Hematopoietic multipotent progenitor cell treated with erythropoietin and hydrocortisone succinate and interleukin-3 and kit ligand, for 8 days (in vitro differentiated cells): ENCODE measurements at places on chromosomes 1 and 21.
A peak's percentile ranks its signal among the peaks of the same experiment; 100 is the strongest.

DNA sequence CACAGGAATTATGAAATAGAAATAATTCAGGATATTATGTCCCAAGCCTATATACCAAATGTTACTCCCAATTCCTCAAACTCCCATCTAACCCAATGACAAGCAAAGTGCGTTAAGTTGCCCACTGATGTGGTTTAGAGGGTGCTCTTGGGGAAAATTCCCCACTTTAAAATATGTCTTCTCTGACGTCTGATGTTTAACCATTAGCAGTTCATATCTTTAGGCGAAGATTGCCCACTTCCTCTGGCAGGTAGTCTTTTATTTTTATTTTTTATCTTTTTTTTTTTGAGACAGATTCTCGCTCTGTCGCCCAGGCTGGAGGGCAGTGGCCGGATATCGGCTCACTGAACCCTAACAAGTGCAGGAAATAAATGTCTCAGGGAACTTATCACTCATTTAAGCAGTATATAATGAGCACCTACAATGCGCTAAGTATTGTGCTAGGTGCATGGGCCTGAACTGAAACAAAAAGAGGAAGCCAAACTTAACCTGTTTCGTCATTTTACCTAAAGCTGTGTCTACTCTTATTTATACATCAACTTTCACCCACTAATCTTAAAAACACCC, 1.3 kb upstream of the LYST start:
- no peak for DNase-seq

DNA sequence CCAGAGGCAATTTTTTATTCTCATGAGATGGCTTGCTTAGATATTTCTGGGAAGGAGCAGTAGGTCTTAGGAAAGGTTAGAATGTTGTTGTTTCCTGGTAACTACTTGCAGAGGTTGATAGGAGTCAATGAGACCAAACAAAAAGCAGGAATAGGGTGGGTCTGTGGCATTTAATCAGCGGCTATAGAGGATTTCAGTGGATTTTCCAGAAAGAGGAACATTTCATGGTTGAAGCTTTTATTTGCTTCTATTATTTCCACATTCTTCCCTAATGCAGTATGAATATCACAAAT, 111.3 kb upstream of the PALMD start:
- DNase-seq, result no peak

- no peak for DNase-seq
Measured at GRCh38 chr1:201072149-201072548, 40.1 kb downstream of the CACNA1S start.

DNA sequence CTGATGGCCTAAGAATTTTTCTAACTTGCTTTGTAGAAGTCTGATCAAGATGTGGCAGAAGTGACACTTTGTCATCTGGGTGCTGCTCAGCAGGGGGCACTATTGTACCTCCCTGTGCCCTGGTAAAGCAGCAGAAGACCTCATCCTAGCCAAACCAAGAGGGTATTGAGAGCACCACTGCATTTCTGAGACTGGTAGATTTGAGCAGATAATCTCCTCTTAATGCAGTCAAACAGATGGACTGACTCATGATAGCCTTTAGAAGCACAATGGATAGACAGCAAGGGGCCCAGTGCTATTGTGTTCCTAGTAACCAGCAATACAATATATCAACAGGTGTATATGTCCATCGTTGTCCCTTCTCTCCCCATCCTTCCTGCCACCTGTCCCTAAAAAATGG, 5.7 kb downstream of the TPM3 start:
- peak; percentile 84 for DNase-seq

DNA sequence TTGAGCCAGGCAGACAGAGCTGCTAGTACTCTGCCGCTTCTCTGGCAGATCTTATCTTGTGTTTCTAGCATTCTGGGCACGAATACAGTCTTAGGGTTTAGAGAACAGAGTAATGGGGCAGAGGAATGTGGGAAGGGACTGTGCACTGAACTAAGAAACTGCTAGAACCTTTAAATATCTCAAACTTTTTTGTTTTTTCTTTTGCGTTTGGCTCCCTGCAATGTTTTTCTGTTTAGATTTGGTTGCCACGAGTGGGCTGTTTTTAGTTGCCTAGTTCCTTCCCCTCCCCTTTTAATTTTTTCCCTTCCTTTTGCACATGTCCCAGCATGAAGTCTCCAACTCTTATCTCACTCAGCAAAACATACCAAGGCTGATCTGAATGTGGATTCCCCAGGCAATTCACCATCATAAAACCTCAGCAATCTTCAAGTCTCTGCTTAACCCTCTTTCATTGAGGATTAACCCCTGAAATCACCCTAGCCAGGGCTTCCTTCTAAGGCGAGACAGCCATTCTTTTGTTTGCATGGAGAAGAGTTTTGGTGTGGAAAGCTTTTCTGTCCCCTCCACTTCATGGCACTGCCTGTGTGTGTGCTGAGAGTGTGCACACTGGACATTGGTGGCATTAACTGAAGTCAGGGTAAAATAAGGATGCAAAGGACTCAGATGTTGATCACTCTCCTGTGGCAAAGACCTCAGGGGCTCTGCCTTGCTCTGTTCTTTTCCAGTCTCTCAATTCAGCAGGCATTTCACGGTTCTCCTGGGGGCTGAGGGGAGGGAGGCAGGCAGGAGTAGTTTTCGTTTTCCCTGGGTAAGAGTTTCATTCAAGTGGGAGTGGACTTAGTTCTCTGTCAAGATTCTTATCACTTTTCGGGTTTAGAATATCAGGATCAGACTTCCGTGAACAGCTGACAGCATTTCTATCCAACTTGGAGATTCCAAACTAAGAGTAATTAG, 2.8 kb upstream of the ATF3 start:
- DNase-seq, result no peak

DNA sequence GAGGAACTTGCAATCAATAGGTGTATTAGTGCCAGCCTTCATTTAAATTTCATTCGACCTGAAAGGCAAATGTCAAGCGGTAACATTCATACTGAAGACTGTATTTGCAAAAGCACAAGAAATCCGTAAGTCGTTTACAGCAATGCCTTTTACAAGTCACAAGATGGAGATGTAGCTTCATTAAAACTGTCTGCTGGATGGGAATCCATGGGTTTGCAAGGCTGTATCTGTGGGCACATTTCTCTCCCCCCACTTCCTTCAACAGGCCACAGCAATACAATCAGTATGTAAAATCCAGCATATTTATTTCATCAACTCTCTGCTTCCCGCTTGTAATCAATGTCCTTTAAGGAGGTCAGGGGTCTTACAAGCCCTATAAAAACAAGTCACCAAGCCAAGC, 147.1 kb downstream of the SLC45A1 start:
- peak; percentile 31 for DNase-seq

GRCh38 chr1:105793536-105794146, 1262.8 kb upstream of the PRMT6 start:
- DNase-seq, result peak; percentile 48

GRCh38 chr1:78831731-78832360, 174.7 kb downstream of the ADGRL4 start:
- no peak for DNase-seq

- DNase-seq, result no peak
Measured at GRCh38 chr1:158969166-158969565, 37.8 kb downstream of the PYHIN1 start.

DNA sequence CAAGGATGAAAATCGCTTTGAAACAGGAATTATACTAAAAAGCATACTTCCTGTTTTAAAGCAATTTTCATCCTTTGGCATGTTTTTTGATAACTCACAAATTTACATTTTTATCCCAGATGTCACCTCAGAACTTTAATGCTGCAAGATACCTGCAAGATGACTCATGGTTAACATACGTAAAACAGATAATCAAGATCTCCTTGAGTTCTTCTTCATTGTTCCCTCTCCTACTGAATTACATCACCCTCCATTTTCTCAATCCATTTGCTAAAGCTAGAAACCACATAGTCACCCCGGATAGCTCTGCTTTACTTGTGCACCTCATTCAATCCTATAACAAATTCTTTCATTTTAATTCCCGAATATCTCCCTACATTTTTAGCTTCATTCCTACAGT, 1114.2 kb downstream of the PLA2G4A start:
- DNase-seq, result no peak

DNA sequence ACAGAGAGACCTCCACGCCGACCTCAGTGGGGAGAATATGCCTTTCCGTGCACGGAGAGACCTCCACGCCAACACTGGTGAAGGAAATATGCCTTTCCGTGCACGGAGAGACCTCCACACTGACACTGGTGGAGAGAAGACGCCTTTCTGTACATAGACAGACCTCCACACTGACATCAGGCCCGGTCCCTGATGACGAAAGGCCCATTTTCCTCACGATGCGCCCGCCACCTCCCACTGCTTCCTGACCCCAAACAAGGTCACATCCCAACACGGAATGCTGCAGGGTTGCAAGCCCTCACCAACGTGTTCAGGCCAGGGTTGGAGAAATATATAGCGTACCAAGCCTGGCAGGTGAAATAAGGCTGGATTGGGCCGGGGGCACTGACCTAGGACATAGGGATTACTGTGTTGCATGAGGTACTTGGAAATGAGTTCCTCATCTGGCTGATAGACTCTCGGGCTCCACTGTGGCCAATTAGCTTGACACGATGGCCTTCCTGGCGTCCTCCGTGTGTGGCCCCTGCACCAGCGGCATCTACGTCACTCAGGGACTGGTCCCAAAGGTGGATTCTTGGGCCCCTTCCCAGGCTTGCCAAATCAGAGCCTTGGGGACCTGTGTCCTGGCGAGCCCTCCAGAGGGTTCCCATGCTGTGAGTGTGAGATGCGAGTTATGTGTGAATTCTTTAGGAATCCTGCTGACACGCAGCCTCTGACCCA, 16.5 kb upstream of the SUMO3 start:
- no peak for DNase-seq

- DNase-seq, result no peak
Measured at GRCh38 chr21:15212206-15212605, 147.4 kb upstream of the NRIP1 start.

GRCh38 chr21:39071623-39072214, 111.5 kb downstream of the PSMG1 start:
- DNase-seq, result peak; percentile 17

DNA sequence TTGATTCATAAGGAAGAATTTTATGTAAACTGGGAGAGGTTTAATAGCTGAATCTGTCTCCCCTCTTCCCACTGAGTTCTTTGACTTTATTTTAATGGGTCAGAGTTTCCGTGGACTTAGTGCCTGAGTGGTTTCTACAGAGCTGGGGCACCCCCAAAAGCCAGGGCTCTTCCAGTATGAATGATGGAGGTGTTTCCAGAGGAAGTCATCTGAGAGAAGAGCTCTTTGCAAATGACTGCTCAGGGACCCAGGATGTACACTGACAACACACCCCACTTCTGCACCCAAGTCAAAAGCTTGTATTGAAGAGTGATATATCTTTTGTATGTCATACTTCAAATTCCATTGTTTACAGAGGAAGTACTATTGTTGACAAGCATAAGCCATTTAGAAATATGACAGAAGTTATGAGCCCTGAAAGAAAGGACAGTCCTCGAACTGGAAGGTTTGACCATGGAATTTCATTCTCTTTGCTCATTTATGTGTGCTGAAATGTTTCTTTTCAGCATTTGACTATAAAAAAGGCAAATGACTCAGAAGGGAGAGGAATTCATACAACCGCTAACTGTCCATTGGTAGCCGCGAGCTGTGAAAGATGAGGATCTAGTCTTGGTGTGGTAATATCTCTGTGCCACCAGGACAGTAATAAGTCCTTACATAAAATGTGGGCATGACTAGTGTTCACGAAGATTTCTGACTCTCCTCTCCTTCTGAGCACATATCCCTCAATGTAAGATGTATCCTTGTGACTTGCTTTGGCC, 25.4 kb upstream of the LMX1A start:
- DNase-seq, result no peak

GRCh38 chr1:198575798-198576641, 35.5 kb upstream of the ATP6V1G3 start:
- no peak for DNase-seq

GRCh38 chr1:63487336-63488065, 35.5 kb downstream of the ITGB3BP start:
- DNase-seq, result no peak
